CD8-positive, alpha-beta memory T cell (primary cell): ENCODE measurements at places on chromosomes 3 and 15. TPM values are rescaled to one million over a fixed set of nuclear protein-coding genes. Genes with fewer than 3 reads are reported as not detected.

Gene NR1I2
- polyA plus RNA-seq: 1.0 TPM

Gene DAZL
- not detected for polyA plus RNA-seq

Gene ACTRT3
- 0.20 TPM for polyA plus RNA-seq

GRCh38 chr3:168383573-168383972 lies 287.8 kb upstream of the GOLIM4 start:
- H3K36me3 ChIP-seq: no peaks in the 10 kb centered on the region
- H3K4me1 ChIP-seq: no peaks in the 10 kb centered on the region
- no peaks in the 10 kb centered on the region for H3K27me3 ChIP-seq
- no peak overlapping the region for H3K27ac ChIP-seq
- H3K4me3 ChIP-seq: no peak overlapping the region

DNA sequence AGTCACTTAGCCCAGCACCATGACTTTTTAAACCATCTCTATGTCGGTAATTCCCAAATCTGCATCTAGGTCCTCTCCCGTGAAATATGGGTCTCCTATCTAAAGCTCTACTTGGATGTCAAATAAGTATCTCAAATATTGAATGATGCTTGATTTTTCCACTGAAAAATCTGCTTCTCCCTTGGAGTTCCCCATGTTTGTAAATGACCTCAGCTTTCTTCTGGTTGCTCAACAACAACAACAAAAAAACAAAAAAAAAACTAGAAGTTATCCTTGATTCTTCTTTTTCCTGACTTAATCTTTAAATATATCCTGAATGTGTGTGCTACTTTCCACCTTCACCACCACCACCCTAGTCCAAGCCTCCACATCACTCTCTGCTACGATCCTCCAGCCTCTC lies 307.5 kb upstream of the UBE2E2 start:
- DNase-seq: no peak
- H3K27ac ChIP-seq: no peak overlapping the region
- H3K4me3 ChIP-seq: no peak overlapping the region
- H3K4me1 ChIP-seq: no peaks in the 10 kb centered on the region
- no peaks in the 10 kb centered on the region for H3K27me3 ChIP-seq
- no peaks in the 10 kb centered on the region for H3K36me3 ChIP-seq

DNA sequence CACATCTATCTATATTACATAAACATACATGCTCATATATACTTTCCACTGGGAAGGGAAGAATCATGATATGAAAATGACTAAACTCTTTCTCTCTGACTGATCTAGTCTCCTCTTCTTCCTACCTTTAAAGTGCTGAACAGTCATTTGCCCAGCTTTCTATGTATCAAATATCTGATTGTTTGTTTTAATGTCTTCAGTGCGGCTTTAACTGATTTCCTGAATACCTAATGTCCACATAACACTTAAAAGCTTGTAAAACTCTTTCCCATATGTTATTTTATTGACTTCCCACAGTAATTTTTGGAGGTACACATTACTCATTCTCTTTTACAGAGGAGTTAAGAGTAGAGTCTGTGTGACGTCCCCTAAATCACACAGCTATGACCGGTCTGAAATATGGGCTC lies 28.2 kb downstream of the CPOX start:
- H3K4me1 ChIP-seq: peaks cover 72% of the 10 kb centered on the region
- DNase-seq: no peak
- peak overlapping the region; percentile 77 for H3K27ac ChIP-seq
- no peaks in the 10 kb centered on the region for H3K27me3 ChIP-seq
- peak overlapping the region; percentile 5 for H3K4me3 ChIP-seq

DNA sequence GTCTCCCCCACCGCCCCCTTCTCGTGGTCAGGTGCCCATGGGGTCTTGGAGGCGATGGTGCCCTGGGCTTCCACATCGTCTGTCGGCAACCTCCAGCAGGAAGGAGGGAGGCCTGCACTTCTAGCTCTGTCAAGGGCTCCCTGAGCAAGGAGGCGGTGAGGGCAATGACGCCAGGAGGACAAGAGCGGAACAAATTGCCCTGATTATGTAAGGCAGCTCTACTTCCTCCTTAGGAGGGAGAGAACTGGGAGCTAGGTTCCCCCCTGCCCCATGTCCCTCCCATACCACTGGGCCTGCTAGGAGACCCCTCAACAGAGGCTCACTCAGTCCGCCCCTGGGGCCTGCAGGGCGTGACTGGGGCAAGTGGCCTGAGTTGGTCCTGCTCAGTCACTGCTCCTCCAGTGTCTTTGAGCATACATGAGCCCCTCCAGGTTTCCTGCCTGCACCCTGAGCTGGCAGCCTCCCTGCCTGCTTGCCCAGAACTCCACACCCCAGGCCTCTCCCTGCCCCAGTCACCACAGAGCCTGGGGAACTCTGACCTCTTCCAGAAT lies 56.1 kb downstream of the CACNA2D2 start:
- H3K36me3 ChIP-seq: no peaks in the 10 kb centered on the region
- H3K4me3 ChIP-seq: no peak overlapping the region
- H3K4me1 ChIP-seq: peaks cover 21% of the 10 kb centered on the region
- H3K27me3 ChIP-seq: no peaks in the 10 kb centered on the region

GRCh38 chr3:167814441-167814951 lies 79.0 kb downstream of the SERPINI1 start:
- no peaks in the 10 kb centered on the region for H3K4me1 ChIP-seq
- DNase-seq: no peak
- H3K36me3 ChIP-seq: no peaks in the 10 kb centered on the region
- no peak overlapping the region for H3K4me3 ChIP-seq
- no peak overlapping the region for H3K27ac ChIP-seq
- no peaks in the 10 kb centered on the region for H3K27me3 ChIP-seq

DNA sequence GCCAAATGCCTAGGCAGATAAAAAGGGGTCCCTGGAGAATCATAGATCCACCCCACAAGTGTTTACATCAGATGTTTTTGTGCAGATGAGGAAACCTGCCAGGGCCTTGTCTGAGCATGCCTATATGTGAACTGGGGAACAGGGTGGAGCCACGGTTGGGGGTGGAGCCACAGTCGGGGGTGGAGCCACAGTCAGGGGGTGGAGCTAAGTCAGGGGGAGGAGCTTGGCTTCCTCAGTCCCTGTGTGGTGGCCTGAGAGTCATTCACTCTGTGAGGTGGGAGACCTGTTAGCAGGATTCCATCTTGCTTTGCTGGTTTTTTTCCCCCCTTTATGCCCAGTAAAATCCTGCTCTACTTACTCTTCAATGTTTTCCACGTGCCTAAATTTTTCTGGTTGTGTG lies 57.8 kb upstream of the TGFBR2 start:
- no peaks in the 10 kb centered on the region for H3K4me1 ChIP-seq
- H3K4me3 ChIP-seq: no peak overlapping the region
- DNase-seq: no peak
- no peak overlapping the region for H3K27ac ChIP-seq

DNA sequence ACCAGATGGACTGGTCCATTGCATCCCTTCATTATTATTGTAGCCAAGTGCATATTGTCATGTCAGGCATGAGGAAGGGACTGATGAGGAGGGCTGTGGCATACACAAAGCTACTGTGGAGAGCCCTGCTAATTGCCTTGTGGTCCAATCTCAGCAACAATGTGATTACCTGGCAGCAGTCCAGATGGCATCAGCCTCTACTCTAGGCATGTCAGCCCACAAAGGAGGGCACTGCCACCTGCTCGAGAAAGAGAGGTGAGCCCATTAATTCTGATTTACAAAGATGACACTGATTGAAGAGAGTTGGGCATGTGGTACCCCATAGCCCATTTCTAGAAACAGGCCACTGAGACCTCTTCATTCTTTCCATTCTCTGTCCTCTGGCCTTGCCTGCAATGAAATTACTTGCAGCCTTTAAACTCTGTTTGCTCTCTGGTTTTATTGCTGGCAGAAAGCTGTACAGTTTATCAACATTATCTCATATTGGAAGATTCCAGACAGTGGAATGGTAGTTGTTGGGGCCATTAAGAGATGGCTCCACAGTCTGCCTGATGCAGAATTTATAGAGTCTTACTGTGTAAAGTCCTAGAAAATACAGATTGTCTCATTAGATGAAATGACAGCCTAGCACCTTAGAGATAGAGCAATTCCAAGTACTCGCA lies 307.7 kb downstream of the ARPP21 start:
- no peak overlapping the region for H3K27ac ChIP-seq
- no peaks in the 10 kb centered on the region for H3K27me3 ChIP-seq
- H3K36me3 ChIP-seq: no peaks in the 10 kb centered on the region
- H3K4me1 ChIP-seq: no peaks in the 10 kb centered on the region
- DNase-seq: no peak

DNA sequence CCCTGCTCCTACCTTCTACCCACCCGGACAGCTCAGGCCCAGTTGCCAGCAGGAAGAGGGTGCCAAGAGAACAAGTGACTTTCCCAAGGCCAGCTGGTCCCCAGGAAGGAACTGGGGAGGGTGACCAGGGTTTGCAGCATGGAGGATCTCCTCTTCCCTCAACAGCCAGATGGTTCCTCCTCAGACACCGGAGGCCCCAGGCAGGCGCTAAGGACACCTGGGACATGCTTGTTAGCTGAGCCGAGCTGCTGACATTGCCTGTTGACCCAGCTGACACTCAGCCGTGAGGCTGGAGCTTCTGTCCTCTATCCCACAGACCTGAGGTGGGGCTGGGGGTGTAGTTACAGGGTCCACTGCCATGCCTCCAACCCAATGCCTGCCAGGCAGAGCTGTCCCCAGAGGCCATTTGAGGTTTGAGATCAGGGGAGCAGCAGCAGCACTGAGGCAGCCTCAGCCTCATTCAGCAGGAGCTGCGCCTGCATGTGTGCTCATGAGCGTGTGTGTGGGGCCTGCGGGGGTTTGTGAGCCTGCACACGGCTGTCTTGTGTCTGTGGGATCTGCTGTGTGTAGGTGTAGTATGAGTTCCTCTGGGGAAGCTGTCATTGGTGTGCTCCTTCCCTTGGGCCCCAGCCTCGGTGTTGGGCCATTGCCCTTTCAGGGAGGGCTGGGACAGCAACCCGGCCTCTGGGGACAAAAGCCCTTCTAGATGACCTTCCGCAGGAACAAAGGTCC lies 7.1 kb downstream of the CPLX3 start:
- H3K4me3 ChIP-seq: no peak overlapping the region
- H3K27ac ChIP-seq: no peak overlapping the region
- H3K27me3 ChIP-seq: no peaks in the 10 kb centered on the region
- no peaks in the 10 kb centered on the region for H3K4me1 ChIP-seq

DNA sequence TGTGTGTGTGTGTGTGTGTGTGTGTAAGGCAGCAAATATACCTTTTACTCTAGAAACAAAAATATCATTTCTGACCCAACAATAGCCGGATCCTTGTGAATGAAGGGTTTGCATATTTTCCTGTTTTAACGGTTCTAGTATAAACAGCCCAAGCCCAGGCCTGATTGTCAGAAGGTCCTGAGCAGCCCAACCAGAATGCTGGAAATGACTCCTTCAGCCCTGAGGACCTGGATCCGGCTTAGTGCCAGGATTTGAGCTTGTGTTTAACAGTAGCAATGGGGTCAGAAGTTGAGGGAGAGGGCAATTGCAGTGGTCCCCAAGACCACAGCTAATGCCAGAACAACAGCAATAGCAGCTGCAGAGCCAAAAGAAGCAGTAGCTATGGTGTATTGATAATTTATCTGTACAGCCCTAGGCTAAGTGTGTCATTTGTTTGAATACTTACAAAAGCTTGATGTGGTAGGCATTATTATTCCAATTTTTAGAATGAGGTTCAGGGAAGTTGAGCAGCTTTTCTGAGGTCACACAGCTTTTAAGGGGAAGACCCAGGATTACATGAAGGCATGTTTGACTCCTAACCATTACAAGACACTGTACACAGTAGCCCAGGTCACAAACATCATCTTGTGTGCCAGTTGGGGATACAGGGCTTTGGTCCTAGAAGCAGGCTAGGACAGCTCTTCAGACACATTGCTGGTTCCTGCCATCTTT lies 12.8 kb downstream of the FOXL2 start:
- no peak for DNase-seq
- no peaks in the 10 kb centered on the region for H3K36me3 ChIP-seq
- peaks cover 39% of the 10 kb centered on the region for H3K27me3 ChIP-seq

- H3K4me3 ChIP-seq: no peak overlapping the region
- no peaks in the 10 kb centered on the region for H3K4me1 ChIP-seq
- no peak for DNase-seq
- no peaks in the 10 kb centered on the region for H3K36me3 ChIP-seq
- H3K27ac ChIP-seq: no peak overlapping the region
- H3K27me3 ChIP-seq: no peaks in the 10 kb centered on the region
Measured at GRCh38 chr3:77933926-77934325, 894.0 kb downstream of the ROBO2 start.

DNA sequence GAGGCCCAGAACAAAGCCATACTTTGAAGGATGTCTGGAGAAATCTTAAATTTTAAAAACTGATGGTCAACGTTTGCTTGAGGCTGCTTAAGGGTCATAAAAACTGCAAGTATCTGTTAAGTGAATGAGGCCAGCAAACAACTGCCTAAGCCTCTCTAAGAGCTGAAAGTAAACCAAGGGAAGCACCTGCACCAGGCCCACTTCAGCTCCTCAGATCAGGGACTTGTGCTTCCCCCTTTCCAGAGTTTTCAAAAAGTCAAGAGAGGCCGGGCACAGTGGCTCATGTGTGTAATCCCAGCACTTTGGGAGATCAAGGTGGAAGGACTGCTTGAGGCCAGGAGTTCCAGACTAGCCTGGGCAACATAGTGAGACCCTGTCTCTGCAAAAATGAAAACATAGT lies 9.1 kb downstream of the FBXL22 start:
- no peak overlapping the region for H3K27ac ChIP-seq
- H3K36me3 ChIP-seq: peaks cover 17% of the 10 kb centered on the region
- H3K4me3 ChIP-seq: no peak overlapping the region
- no peak for DNase-seq
- peaks cover 46% of the 10 kb centered on the region for H3K4me1 ChIP-seq

DNA sequence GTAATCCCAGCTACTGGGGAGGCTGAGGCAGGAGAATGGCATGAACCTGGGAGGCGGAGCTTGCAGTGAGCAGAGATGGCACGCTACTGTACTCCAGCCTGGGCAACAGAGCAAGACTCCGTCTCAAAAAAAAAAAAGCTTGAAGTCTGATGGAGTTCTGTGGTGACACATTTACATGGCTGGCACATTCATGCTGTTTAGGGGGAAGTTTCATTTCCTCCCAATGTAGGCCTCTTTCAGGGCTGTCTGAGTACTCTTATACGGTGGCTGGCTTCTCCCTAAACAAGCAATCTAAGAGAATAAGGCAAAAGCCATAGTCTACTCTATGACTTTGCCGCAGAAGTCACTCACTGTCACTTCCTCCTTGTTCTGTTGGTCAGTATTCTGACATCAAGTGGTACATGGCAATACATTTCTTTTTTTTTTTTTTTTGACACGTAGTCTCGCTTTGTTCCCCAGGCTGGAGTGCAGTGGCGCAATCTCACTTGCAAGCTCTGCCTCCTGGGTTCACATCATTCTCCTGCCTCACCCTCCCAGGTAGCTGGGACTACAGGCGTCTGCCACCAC lies 41.2 kb downstream of the OIP5 start:
- H3K27ac ChIP-seq: no peak overlapping the region
- peaks cover 23% of the 10 kb centered on the region for H3K36me3 ChIP-seq
- peaks cover 22% of the 10 kb centered on the region for H3K4me1 ChIP-seq
- no peak overlapping the region for H3K4me3 ChIP-seq
- DNase-seq: no peak
